ENCODE measurements at places on chromosomes 1 and 21.

- DNase-seq = no peak
These were observed 64.2 kb upstream of the LYPLAL1 start for GRCh38 chr1:219109424-219110018.

DNA sequence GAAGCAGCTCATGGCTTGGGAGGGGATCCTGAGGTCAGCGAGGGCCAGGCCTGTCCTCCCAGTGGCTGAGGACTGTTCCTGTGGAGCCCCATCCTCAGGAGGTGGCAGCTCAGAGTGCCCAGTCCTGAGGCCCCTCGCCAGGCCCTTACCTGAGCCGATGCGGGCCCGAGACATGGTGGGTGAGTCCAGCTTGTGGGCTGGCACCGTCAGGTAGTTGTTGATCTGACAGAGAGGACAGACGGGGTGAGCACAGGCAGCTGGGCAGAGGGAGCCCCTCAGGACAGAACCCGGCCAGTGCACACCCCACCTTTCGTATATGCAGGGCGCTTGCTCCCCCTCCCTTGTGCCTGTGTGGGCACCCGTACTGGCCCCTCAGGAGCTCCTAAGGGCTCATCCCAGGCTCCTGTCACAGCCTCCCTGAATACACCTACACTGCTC lies 53.9 kb downstream of the SLC9A1 start:
- DNase-seq = no peak

GRCh38 chr1:198542632-198543031 lies 2.2 kb upstream of the ATP6V1G3 start:
- DNase-seq = no peak

GRCh38 chr1:206041640-206042039 lies 11.3 kb upstream of the RHEX start:
- no peak for DNase-seq

- no peak for DNase-seq
These were observed 77.3 kb upstream of the ARID1A start for GRCh38 chr1:26618561-26618960.

GRCh38 chr1:157085421-157085820 lies 14.2 kb downstream of the ETV3L start:
- no peak for DNase-seq

DNA sequence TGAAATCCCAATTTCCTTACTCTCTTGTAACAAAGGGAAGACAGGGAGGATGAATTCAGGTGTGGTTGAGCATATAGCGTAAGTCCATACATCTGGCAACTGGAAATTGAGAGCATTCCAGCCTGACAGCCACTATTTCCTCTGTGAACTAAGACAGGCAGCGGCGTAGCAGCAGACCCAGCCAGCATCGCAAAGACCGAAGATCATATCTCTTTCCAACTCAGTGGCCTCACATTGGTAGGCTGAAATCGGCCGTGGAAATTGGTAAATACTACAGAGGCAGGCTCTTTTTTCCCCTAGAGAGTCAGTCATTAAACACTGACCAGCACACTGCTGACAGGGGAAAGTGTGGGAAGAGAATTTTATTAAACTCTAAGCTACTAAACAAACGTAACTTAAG lies 43.4 kb downstream of the TARBP1 start:
- DNase-seq = no peak

DNA sequence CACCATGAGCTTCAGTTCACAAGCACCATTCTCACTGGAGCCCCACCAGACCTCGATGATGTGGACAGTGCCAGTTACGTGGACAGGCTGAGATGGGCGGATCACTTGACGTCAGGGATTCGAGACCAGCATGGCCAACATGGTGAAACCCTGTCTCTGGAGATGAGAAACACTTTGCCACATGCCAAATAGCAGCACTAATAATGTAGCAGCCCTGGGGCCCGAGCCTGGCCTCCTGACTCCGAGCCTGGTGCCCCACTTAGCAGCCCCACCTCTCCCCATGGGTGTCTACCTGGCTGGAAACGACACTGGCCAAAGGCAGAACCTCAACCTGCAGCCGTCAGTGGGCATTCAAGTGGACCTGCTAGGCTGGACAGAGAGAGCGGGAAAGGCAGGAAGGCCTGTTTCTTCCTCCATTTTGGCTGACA lies 129.1 kb downstream of the TOMM20 start:
- no peak for DNase-seq

DNA sequence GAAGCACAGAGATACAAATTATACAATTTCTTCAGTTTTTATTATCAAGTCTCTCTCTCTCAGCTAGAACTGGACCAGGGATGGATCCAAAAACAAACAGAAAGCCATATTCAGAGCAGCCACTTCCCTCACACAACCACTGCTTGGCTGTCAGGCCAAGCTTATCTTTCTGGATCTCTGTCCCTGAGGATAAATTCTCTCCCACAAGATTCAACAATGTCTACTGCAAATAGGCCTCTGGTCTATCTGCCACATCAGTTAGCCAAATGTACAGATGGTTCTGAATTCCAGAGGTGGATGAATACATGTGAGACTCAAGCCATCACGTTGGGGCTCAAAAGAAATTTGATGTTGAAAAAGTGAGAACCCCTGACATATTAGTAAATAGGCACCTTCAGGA lies 350.9 kb downstream of the LTN1 start:
- no peak for DNase-seq

DNA sequence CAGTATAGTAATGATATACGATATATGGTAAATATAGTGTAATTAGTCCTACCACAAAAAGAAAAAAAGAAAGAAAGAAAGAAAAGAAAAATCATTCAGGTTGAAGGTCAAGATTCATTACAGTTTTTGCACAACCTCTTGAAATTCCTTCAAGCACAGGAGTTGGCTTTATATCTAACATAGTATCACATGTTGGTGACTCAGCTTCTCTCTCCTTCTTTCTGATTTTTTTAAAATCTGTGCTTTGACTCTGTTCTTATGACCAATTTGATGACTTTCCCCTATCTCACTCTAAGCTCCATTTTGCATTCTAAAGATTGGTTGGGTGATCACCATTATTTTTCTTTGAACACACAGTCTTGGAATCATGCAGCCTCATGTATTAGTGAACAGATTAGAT lies 148.2 kb upstream of the COL11A1 start:
- no peak for DNase-seq

DNA sequence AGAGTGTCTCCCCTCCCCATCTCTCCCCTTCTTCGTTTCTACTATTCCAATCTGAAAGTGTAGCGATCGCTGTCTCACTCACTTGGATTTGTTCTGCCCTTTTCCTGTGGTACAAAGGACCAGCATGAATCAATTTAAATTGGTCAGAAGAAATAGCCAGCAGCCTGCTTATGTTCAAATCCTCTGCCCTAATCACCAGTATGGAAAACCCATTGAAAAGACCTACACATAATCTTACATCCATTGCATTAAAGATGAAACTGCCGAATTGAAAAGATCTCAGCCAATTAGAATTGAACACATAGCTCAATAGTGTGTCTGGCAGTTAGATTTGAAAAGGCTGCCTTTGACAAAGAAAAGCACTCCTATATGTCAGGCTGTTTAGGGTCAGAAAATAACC lies 122.6 kb downstream of the TNNI3K start:
- DNase-seq = no peak
